Karpas-422 (cell line): ENCODE measurements at places on chromosomes 4 and X. TPM values are rescaled to one million over a fixed set of nuclear protein-coding genes. Genes with fewer than 3 reads are reported as not detected.

Gene TREX2
- 0.30 and 1.2 TPM in 2 replicates for total RNA-seq

Gene HAUS3
- total RNA-seq = 13.7 and 14.6 TPM in 2 replicates

Gene RAPGEF2
- 5.4 and 7.3 TPM in 2 replicates for total RNA-seq

Gene SPOCK3
- total RNA-seq = 0.65 TPM in 1 of 2 replicates, not detected in the other

Gene JADE3
- 0.07 and 0.29 TPM in 2 replicates for total RNA-seq
